Effector CD4-positive, alpha-beta T cell (primary cell): ENCODE measurements at places on chromosomes 6 and 20.
A peak's percentile ranks its signal among the peaks of the same experiment; 100 is the strongest.

DNA sequence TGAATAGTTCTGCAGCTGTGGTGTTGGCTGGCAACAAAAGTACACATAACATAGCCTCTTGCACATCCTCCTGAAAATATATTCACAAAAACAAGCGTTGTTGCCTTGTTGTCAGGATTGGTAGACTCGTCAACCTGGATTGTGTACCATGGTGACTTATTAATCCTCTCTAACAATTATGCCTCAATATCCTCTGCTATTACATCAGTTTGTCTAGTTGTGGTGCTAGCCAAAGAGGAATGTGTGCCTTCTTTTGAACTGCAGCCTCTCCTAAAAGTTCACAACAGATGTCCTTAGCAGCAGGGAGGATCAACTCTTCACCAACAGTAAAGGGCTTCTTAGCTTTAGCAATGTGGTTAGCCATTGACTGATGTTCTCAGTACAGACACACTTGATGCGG lies 3.6 kb upstream of the SF3B5 start:
- DNase-seq: no peak

DNA sequence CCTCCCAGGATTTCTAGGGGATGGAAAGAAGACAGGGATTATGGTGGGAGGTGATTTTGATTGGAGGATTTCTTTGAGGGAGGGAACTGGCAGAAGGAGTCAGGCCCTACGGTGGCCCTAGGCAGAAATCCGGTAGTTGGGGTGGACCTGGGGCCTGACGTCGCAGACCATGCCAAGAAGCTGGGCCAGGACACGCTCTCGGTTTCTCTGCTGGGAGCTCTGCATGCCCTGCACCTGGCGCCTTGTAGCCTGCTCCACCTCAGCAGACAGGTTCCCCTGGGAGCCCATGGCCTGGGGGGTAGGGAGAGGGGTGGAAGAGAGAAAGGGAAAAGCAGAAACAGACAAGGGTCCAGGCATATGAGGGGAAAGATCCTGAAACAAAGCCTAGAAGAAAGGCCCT lies 1.1 kb downstream of the ATP6V1G2 start:
- no peak for DNase-seq

- DNase-seq: no peak
Observed at GRCh38 chr20:23279836-23280235, 70.8 kb upstream of the NXT1 start.

DNA sequence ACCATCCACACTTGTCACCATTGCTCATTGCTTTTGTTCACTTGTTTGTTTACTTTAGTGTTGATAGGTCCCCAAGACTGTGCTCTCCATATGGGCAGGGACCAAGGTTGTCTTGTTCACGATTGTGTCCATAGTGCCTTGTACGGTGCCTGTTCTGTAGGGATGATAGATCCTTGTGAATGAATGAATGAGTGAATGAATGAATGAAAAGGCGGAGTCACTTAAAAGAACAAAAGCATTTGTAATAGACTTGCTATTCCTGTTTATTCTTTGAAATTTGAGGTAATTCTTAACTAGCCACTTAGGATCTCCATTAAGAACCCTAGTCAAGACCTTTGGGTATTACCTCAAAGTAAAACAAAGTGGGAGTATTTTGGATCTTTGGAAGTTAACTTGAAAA lies 47.0 kb downstream of the UTRN start:
- DNase-seq: no peak

GRCh38 chr20:23497536-23497935 lies 6.6 kb downstream of the CST8 start:
- no peak for DNase-seq

- DNase-seq: no peak
Observed at GRCh38 chr6:142712231-142712630, 232.7 kb downstream of the HIVEP2 start.

GRCh38 chr6:42960243-42961019 lies at the start of gene GNMT:
Gene GNMT, plus strand, starts transcription at chr6:42960754. Its CDS starts 14 bp downstream, at chr6:42960768.
- DNase-seq: peak; percentile 18

DNA sequence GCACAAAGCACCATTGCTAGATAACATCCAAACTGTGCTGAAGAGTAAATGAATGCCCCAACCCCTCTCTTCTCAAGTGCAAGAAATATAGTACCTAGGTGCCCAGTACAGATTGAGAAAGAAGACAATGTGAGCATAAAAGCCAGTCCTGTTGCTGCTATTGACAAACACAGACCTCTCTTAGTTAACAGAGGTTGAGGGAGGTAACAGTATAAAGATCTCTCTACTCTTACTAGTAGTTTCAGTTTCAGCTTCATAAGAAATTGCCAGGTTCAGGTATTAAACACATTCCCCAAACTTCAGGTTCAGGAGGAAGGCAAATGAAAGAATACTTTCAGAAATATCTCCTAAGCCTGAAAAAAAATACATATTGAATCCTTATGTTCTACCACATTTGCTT lies 31.4 kb downstream of the TBC1D32 start:
- no peak for DNase-seq

DNA sequence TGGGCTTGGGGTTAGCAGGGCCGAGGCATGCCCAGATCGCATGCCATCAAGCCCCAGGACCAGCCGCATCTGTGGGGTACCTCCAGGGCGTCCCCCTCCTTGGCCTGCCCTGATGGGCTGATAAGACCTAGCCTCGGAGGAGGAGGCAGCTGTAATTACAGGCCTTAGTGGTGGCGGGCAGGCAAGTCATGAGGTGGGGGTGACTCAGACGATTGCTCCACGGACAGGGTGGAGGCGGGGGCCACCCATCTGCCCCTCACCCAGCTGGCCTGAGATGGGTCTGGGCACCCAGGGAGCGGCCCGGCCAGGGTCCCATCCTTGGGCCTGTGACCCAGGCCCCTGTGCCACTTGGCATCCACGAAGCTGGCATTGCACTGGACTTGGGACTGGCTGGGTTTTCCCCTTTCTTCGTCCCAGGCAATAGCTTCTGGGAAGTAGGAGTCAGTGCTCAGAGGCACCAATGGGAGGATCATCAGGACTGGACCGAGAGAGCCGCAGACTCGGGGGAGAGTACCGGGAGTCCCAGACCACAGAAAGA lies 57.5 kb downstream of the CEBPB start:
- DNase-seq: no peak

DNA sequence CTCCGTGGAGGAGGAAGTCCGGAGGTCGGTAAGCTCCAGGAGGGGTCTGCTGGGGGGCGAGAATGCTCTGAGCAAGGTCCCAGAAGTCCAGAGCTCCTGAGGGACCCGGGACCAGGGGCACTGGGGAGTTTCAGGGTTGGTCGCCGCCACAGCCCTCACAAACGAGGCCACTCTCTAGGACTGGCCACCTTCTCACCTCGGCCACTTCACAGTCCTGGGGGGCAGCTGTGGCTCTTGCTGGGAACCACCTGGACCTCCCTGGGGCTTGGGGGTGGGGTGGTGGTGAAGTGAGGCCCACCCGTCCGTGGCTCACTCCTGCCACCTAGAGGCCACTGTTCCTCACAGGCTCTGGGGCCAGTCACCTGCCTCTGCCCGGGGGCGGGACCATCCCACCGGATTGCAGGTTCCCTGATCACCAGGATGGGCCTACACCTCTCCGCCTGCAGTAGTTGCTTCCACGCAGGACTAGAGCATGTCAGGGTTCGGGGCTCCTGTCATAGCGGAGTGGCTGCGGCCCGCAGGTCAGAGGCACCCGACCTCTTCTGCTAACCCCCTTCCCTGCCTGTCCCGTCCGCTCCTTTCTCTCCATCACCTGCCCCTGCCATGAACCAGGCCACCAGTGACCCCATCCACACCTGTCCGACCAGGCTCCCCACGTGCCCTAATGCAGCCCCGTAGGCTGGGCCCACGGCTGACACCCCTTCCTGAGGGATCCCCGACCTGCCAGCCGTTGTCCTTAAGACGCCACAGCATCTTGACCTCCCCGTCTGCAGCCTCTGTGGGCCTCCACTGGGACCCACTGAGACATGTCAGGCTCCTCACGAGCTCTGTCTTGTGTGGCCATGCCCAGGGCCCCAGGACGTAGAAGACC lies 5.1 kb upstream of the TCEA2 start:
- DNase-seq: peak; percentile 74

DNA sequence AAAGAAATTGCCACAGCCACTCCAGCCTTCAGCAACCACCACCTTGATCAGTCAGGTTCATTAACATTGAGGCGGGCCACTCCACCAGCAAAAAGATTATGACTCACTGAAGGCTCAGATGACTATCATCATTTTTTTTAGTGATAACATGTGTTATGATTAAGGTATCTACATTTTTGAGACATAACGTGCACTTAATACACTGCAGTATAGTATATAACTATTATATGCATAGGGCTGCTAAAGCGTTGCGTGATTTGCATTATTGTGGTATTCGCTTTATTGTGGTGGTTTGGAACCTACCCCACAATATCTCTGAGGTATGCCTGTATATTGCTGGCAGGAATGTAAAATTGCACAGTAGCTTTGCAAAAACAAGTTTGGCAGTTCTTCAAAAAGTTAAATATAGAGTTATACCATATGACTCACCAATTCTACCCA lies 6.8 kb upstream of the RIPK1 start:
- DNase-seq: no peak

DNA sequence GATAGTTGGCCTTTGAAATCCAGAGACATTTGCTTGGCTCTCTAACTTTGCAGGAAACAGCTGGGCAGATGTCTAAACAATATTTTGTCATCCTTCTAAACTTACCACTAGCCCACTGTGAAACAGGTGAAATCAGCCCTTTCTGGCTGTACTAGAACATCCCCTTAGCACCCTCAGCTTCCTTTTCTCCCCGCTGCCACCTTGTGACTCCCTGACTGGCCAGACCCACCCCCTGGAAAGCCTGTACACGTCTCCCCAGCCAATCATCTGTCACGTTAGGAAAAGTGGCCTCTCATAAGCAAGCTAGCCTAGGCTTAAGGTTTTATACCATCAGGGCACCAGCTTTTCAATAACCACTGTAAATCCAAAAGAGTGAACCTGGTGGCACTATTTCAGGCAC lies 88.6 kb upstream of the E2F3 start:
- DNase-seq: no peak

GRCh38 chr6:147741389-147741788 lies 232.9 kb downstream of the SAMD5 start:
- no peak for DNase-seq

- DNase-seq: no peak
Observed at GRCh38 chr6:35013701-35014100, 124.6 kb downstream of the ANKS1A start.

- peak; percentile 88 for DNase-seq
Observed at GRCh38 chr20:49936153-49937026, at the start of gene RNF114. Gene RNF114, plus strand, starts transcription at chr20:49936397. Its CDS starts 16 bp downstream, at chr20:49936413.

- DNase-seq: no peak
Observed at GRCh38 chr20:9809271-9809670, 29.6 kb downstream of the PAK5 start.

- no peak for DNase-seq
Observed at GRCh38 chr6:139496654-139497344, 122.4 kb upstream of the CITED2 start.

DNA sequence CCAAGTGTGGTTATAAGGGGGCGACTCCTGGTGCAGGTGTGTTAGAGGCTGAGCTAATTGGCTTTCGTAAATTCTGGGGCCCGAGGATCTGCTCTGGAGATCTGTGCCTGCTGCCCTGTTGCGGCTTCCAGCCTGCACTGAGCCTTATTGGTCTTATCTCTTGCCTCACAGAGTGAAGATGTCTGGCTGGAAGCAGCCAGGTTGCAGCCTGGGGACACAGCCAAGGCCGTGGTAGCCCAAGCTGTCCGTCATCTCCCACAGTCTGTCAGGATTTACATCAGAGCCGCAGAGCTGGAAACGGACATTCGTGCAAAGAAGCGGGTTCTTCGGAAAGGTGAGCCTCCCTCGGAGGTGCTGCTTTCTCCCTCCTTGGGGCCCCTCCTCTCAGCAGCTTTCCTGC lies 20.0 kb downstream of the PRPF6 start:
- no peak for DNase-seq

GRCh38 chr6:169042061-169042460 lies 211.6 kb downstream of the THBS2 start:
- DNase-seq: no peak
